ENCODE measurements at places on chromosomes 2 and 18. TPM values are rescaled to one million over a fixed set of nuclear protein-coding genes. Genes with fewer than 3 reads are reported as not detected.

The GPD2 gene
- 36.7 TPM for total RNA-seq

The PRKAG3 gene
- total RNA-seq: not detected

The LAMA1 gene
- total RNA-seq: 0.17 TPM

The TDRD15 gene
- not detected for total RNA-seq

The CPO gene
- total RNA-seq: not detected
